A673 (cell line): ENCODE measurements at places on chromosomes 12 and 14. TPM values are rescaled to one million over a fixed set of nuclear protein-coding genes. Genes with fewer than 3 reads are reported as not detected.
A peak's percentile ranks its signal among the peaks of the same experiment; 100 is the strongest.

DNA sequence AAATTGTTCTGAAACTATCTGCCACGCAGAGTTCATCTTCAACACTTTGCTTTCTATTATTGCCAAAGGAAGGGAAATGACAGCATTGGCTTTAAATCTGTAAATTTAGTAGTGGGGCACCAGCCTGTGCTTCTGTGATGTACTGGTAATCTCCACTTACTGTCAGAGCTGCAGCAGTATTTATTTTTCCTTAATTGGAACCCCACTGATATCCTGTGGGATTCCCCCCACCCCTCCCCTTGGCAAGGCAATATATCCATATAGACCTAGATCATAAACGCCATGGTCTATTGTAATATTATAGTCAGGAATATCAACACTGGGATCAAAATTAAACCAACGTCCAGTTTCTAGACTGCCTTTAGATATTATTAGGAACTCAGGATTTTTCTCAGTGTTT, 96.7 kb downstream of the RMST start:
- H3K27ac ChIP-seq, result no peak overlapping the region
- H3K27me3 ChIP-seq, result peaks cover 98% of the 10 kb centered on the region
- H3K36me3 ChIP-seq, result no peaks in the 10 kb centered on the region
- DNase-seq, result no peak
- no peak overlapping the region for H3K4me3 ChIP-seq

GRCh38 chr14:68144051-68144681, 324.6 kb downstream of the RAD51B start:
- H3K27me3 ChIP-seq, result no peaks in the 10 kb centered on the region
- no peak overlapping the region for H3K27ac ChIP-seq
- DNase-seq, result no peak
- peaks cover 63% of the 10 kb centered on the region for H3K4me1 ChIP-seq
- H3K4me3 ChIP-seq, result no peak overlapping the region

GRCh38 chr12:108320507-108321293, 18.4 kb downstream of the CMKLR1 start:
- H3K27ac ChIP-seq, result no peak overlapping the region
- peaks cover 10% of the 10 kb centered on the region for H3K27me3 ChIP-seq
- no peak overlapping the region for H3K4me3 ChIP-seq
- H3K36me3 ChIP-seq, result no peaks in the 10 kb centered on the region
- no peak for DNase-seq

GRCh38 chr12:130826151-130826801, 12.8 kb downstream of the STX2 start:
- peaks cover 19% of the 10 kb centered on the region for H3K36me3 ChIP-seq
- no peaks in the 10 kb centered on the region for H3K27me3 ChIP-seq
- H3K4me3 ChIP-seq, result no peak overlapping the region
- H3K4me1 ChIP-seq, result no peaks in the 10 kb centered on the region

DNA sequence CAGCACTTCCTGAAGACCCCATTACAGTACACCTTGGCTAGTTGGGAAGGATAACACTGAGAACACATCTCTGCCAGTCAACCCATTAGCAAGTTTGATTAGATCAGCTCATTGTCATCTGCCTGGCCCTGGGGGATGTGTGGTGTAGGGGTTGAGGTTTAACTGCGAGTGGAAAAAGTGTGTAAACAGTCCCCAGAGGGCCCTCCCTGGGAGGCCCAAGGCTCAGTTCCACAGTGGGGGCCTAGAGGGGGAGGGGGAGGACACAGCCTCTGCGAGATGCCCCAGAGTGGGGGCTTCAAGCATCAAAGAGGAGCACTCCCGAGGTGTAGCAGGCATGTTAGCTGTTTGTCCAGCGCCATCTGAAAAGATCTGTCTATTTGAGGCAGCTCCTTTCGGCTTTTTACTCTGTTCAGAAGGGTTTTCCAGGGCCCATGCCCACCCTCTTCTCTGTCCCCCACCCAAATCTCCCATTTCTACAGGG, 344 bp downstream of the LPAR5 start:
- no peak overlapping the region for H3K27ac ChIP-seq
- H3K36me3 ChIP-seq, result no peaks in the 10 kb centered on the region
- DNase-seq, result no peak
- H3K4me3 ChIP-seq, result no peak overlapping the region

DNA sequence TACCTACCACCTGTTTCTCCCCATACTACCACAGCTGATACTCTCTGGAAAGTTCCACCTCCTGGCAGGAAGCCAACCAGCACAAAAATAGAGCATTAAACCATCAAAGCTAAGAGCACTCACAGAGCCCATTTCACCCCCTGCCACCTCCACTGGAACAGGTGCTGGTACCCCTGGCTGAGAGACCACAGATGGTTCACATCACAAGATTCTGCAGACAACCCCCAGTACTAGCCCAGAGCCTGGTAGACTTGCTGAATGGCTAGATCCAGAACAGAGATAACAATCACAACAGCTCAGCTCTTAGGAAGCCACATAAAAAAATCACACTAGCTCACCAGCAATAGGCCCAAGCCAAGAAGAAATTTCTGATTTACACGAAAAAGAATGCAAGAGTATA, 855.2 kb downstream of the FSCB start:
- H3K27ac ChIP-seq, result no peak overlapping the region
- no peaks in the 10 kb centered on the region for H3K36me3 ChIP-seq
- H3K4me3 ChIP-seq, result no peak overlapping the region
- DNase-seq, result no peak
- no peaks in the 10 kb centered on the region for H3K4me1 ChIP-seq

GRCh38 chr12:119649202-119649808, 18.6 kb upstream of the PRKAB1 start:
- no peaks in the 10 kb centered on the region for H3K4me1 ChIP-seq
- no peaks in the 10 kb centered on the region for H3K27me3 ChIP-seq
- no peak overlapping the region for H3K4me3 ChIP-seq

DNA sequence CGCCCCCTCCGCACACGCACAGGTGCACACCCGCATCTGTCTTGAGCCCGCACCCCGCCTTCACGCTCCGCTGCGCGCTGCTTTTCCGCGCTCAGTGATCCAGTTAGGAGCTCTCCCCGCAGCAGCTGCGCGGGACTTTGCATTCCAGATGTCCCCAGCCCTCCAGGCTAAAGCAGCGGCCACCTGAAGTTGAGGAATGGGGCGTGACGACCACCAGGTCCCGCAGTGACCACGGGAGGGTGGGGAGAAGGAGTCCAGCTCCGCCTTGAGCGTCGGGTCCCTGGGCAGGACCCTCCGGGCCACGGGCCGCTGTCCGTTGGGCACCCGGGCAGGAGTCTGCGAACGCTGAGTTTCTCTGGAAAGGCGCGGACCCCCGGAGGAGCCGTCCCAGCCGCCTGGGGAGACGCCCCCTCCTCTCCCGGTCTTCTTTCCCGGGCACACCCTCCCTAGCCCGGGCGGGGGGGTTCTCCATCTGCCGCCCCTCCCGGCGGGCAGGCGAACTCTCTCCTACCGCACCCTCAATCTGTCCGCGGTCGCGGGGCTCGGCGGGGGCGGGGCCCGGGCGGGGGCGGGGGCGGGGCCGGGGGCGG, 334 bp upstream of the TMEM132C start:
- no peak overlapping the region for H3K27ac ChIP-seq
- no peak for DNase-seq
- H3K4me3 ChIP-seq, result no peak overlapping the region
- H3K27me3 ChIP-seq, result peaks cover 50% of the 10 kb centered on the region

DNA sequence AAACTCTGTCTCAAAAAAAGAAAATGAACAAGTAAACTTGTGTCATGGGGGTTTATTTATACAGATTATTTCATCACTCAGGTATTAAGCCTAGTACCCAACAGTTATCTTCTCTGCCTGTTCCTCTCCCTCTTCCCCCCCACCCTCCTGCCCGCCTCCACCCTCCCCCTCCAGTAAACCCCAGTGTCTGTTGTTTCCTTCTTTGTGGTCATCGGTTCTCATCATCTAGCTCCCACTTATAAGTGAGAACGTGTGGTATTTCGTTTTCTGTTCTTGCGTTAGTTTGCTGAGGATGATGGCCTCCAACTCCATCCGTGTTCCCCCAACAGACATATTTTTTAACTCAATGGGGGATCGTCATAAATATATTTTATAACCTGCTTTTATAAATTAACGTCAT, 12.3 kb downstream of the IL31 start:
- no peak for DNase-seq
- no peak overlapping the region for H3K27ac ChIP-seq
- H3K27me3 ChIP-seq, result no peaks in the 10 kb centered on the region
- H3K36me3 ChIP-seq, result no peaks in the 10 kb centered on the region
- H3K4me1 ChIP-seq, result no peaks in the 10 kb centered on the region
- no peak overlapping the region for H3K4me3 ChIP-seq

DNA sequence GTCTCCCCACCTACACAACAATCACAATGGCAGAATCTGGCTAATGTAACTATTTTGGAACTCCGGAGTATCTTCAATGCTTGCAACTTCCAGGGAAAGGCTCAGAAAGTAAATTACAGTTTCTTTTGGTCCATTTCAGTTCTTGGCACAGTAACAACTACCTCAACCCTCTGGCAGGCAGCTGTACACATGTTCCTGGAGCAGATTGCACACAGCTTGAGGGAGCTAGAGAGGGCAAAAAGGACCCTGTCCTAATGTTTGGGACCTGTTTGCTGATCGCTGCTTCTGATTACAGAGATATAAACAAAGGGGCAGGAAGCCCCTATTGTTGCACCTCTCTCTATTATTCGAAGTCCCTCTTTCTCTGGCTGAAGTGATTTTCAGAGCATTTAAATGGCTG, 35.2 kb upstream of the SLC38A1 start:
- H3K27ac ChIP-seq, result no peak overlapping the region
- no peaks in the 10 kb centered on the region for H3K27me3 ChIP-seq
- H3K4me1 ChIP-seq, result peaks cover 25% of the 10 kb centered on the region
- no peak for DNase-seq

DNA sequence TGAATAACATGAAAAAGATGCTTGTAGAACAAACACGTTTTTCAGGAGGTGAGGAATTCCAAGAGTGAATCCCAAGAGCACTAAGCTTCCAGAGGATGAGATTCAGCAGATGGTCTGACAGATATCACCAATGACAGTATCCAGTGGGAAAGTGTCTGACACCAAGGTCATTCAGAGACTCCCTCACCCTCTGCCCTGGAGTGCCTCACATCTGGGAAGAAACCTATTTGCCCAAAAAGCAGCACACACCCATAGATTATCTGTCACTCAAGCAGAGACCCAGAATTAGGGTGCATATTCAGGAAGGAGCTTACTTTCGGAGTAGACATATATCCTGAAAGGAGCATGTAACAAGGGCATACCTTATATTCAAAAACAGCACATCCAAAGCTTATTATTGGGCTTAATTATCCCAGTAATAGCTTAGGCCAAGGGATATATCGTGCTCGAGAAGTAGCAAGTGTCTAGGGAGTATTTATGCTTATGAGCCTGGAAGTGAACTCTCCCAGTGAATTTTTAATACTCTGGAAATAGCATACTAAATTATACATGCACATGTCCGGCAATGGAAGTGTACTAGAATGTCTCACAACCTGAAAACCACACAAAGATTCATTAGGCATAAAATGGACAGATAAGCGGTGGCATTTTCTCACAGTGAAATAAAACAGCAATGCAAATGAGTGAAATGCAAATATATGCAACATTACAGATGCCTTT, 998.1 kb upstream of the TMEM132C start:
- no peaks in the 10 kb centered on the region for H3K27me3 ChIP-seq
- peaks cover 8% of the 10 kb centered on the region for H3K4me1 ChIP-seq
- H3K4me3 ChIP-seq, result no peak overlapping the region
- no peaks in the 10 kb centered on the region for H3K36me3 ChIP-seq
- H3K27ac ChIP-seq, result no peak overlapping the region

DNA sequence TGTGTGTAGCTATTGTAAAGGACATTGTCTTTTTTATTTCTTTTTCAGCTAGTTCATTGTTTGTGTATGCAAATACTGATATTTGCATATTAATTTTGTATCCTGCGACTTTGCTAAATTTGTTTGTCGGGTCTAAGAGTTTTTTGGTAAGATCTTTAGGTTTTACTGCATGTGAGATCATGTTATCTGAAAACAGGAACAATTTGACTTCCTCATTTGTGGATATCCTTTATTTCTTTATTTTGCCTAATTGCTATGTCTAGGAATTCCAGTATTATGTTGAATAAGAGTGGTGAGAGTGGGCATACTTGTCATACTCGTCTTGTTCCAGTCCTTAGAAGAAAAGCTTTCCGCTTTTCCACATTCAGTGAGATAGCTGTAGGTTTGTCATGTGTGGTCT, 28.8 kb downstream of the SIX4 start:
- no peak overlapping the region for H3K4me3 ChIP-seq
- DNase-seq, result no peak
- no peak overlapping the region for H3K27ac ChIP-seq
- H3K27me3 ChIP-seq, result no peaks in the 10 kb centered on the region

- H3K4me3 ChIP-seq, result no peak overlapping the region
- no peaks in the 10 kb centered on the region for H3K27me3 ChIP-seq
- peak; percentile 22 for DNase-seq
- peaks cover 12% of the 10 kb centered on the region for H3K4me1 ChIP-seq
Observed at GRCh38 chr14:55851301-55851700, 266.9 kb upstream of the PELI2 start.

DNA sequence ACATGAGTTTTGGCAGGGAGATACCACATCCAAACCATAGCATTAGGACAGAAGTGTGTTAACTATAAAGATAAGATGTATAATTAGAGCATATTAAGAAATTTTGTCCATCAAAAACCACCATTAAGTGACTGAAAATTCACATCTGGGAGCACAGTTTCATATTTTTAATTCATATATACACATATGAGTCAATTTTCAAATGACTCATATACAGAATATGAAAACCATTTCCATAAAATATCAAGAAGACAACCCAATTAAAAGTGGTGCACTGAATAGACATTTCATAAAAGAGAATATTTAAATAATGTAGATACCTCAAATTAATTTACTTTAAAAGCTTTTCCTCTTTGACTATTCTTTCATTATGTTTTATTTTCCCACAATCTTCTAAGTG, 25.3 kb downstream of the MUCL1 start:
- H3K4me1 ChIP-seq, result peaks cover 3% of the 10 kb centered on the region
- H3K27ac ChIP-seq, result no peak overlapping the region
- no peaks in the 10 kb centered on the region for H3K36me3 ChIP-seq
- no peak for DNase-seq
- H3K27me3 ChIP-seq, result no peaks in the 10 kb centered on the region

GRCh38 chr14:25033358-25033757, 16.6 kb downstream of the STXBP6 start:
- no peaks in the 10 kb centered on the region for H3K27me3 ChIP-seq
- H3K36me3 ChIP-seq, result no peaks in the 10 kb centered on the region
- no peak overlapping the region for H3K27ac ChIP-seq
- DNase-seq, result no peak
- no peaks in the 10 kb centered on the region for H3K4me1 ChIP-seq
- H3K4me3 ChIP-seq, result no peak overlapping the region

Gene RFX4
- total RNA-seq, result not detected in 2 replicates

Gene EGLN3
- total RNA-seq, result 2.0 and 2.4 TPM in 2 replicates

Gene C12orf56
- total RNA-seq, result not detected in 2 replicates

Gene VWF
- total RNA-seq, result not detected in 2 replicates

Gene EFS
- total RNA-seq, result 55.9 and 60.9 TPM in 2 replicates

Gene PKP2
- total RNA-seq, result 3.8 and 5.3 TPM in 2 replicates

Gene AQP6
- not detected in 2 replicates for total RNA-seq

Gene CISTR
- not detected in 2 replicates for total RNA-seq

Gene MYO1H
- not detected in 2 replicates for total RNA-seq

Gene C12orf42
- not detected in 2 replicates for total RNA-seq
